ENCODE measurements at places on chromosomes 5 and 9.

DNA sequence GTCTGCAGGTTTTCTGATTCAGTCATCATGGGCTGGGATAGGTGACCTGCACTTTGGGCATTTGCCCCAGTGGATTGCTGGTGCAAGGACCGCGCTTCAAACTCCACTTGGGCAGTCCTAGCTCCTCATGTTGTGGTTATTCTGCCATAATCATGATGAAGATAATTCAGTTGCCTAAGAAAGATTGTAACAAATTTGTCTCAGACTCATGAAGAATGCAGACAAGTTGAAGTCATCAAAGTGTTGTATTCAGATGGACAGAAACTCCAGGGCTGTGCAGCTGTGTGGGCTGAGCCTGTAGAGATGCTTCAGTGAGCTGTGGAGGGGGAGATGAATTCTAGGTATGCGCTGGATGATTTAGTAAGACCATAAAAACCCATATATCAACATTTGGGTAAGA lies 38.5 kb downstream of the TARS1 start:
- DNase-seq = no peak

DNA sequence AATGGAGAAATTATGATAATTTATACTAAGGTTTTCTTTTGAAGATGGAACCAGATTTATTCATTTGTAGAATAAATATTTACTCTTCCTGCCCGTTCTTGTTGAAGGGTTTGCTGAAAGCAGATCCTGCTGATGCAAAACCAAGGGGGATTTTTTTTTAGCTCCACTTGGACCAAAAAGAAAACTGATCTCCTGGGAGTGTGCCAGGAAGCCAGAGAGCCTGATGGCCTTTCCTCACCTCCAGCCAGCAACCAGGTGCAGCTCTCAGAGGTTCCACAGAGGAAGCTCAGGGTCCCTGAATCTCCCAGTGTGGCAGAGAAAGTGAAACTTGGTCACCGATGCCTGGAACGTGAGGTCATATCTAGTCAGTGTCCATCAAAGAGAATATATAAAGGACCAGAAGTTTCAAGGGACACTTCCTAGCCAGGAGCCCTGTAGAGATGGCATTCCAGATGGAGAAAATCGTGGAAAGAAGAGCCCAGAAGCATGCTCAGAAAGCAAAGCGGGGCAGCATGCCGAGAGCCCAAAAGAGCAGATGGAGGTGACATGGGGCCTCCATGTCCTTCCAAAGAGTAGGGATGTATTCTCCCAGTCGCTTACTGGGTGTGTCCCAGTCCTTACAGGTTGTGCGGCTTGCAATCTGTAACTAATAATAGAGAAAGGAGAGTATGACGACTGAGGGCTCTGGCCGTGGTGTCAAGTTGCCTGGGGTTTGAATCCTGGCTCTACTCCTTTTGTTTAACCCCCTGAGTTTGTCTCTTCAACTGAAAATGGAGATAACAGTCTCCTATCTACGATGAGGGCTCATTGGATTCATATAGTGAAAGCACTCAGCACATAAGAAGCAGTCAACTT lies 12.2 kb downstream of the AFAP1L1 start:
- DNase-seq = no peak

GRCh38 chr5:7851617-7852289 lies 820 bp upstream of the CFAP90 start:
- DNase-seq = no peak

- no peak for DNase-seq
Measured at GRCh38 chr5:23483090-23483489, 24.3 kb upstream of the PRDM9 start.

DNA sequence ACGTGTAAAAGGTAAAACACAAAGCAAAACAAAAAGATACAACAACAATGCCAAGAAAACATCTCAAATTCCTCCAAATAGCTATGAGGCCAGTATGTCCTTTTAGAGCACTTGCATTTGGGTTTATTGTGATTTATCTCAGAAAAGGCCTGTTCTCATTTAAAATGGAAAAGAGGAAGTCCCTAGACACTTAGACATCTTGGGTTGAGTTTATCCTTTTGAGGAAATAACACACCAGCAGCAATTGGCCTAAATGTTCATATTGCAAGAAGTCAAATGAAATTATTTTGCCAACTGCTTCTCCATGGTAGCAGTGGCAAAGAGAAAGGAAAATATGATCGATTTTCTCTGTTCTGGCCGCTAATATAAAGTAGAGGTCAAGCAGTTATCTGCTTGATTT lies 43.6 kb upstream of the TRMT10B start:
- no peak for DNase-seq

- no peak for DNase-seq
Measured at GRCh38 chr9:95010431-95010838, 283.9 kb downstream of the AOPEP start.

- no peak for DNase-seq
Measured at GRCh38 chr9:129497813-129498450, 123.0 kb downstream of the C9orf50 start.

- DNase-seq = no peak
Measured at GRCh38 chr5:26148569-26149107, 889.7 kb downstream of the CDH9 start.

GRCh38 chr5:179376701-179377420 lies 31.6 kb upstream of the ADAMTS2 start:
- no peak for DNase-seq

DNA sequence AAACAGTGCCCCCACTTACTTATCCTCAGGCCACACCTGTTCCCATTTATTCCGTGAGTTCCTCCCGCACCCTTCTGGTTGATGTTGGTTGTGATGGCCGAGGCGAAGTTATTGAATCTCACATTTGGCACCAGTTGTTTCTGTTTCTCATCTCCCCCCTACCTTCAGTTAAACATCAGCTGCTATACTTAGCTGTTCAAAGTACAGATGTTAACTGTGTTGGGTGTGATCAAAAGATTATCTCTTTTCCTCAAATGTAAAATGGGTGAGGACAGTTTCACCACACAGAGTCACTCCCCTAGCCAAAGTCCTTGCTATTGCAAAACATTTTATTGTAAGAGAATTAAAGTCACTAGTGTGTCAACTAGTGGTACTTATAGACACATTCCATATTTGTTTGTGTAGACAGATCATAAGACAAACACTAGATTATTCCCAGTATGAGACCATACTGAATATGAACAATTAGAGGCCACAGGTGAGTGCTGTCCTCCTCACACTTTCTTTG lies 43.2 kb upstream of the PRSS3 start:
- DNase-seq = no peak

DNA sequence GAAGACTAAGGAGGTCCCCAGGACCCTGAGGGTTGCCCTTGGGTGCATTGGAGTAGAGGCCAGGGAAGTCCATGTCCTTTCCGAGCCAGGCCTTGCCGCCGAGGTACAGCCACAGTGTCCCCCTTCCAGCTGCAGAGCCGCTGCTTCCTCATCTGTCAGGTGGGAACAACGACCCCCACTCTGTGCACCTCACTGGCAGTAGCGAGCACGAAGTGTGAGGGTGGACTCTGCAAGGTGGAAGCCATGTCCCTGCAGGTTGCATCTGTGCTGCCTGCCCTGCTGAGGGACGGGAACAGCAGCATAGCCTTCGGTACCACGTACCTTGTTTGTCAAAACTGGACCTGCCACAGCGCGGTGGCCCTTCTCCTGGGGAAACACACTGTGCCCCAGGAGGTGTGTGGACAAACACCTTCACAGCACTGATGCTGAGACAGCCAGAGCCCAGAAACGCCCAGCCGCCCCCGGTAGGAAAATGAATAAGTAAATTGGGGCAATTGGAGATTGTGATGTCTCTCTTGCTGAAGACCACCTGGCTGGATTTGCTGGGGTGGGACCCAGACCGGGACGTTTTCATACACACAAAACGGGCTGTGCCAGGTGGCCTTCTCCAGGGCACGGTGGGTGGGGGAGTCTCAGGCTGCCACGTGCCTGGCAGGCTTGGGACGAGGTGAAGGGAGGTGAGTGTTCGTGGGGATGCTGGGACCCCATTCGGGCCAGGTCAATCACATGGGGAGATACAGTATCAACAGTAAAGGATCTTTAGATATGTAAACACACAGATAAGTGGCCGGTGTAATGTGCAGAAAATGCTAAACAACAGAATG lies 157.3 kb downstream of the RXRA start:
- DNase-seq = no peak

GRCh38 chr9:29322240-29322639 lies 1749.0 kb upstream of the C9orf72 start:
- no peak for DNase-seq

DNA sequence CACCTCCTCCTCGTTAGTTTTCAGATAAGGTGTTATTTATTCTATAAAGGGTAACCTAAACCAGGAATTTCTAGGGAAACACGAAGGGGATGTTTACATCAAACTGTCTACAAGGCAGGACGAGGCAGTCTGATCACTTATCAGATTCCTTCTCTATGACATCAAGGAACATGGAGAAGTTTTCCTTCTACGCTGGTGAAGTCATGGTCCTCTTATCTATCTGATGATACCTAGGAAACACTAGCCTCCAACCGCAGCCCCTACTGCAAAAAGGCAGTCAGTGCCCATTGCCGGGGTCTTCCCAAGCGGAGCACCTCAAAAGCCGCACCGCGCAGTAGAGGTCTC lies 1.5 kb downstream of the MPDZ start:
- DNase-seq = no peak

GRCh38 chr5:67493676-67494075 lies 297.1 kb upstream of the CD180 start:
- DNase-seq = peak; percentile 1

All from NCI-H2081 treated with DMSO at 0.1 percent for 48 hours (cell line).